GM23248 (cell line): ENCODE measurements at places on chromosomes 2 and 18. TPM values are rescaled to one million over a fixed set of nuclear protein-coding genes. Genes with fewer than 3 reads are reported as not detected.

Gene REV1
- 15.0 and 19.5 TPM in 2 replicates for total RNA-seq

- no peaks in the 10 kb centered on the region for H3K27me3 ChIP-seq
- H3K36me3 ChIP-seq, result no peaks in the 10 kb centered on the region
- H3K4me1 ChIP-seq, result peaks cover 19% of the 10 kb centered on the region
Observed at GRCh38 chr2:121707920-121708361, 28.7 kb downstream of the NIFK start.

GRCh38 chr2:206084870-206085741 is 868 bp downstream of the INO80D start:
- no peaks in the 10 kb centered on the region for H3K27me3 ChIP-seq
- peak overlapping the region; percentile 92 for H3K4me3 ChIP-seq
- H3K4me1 ChIP-seq, result 0 out of 2 replicates have a peak, but pooled peaks cover 19% of the 10 kb centered on the region
- no peaks in the 10 kb centered on the region for H3K36me3 ChIP-seq
- peak overlapping the region; percentile 96 for H3K27ac ChIP-seq
- DNase-seq, result peak; percentile 58

DNA sequence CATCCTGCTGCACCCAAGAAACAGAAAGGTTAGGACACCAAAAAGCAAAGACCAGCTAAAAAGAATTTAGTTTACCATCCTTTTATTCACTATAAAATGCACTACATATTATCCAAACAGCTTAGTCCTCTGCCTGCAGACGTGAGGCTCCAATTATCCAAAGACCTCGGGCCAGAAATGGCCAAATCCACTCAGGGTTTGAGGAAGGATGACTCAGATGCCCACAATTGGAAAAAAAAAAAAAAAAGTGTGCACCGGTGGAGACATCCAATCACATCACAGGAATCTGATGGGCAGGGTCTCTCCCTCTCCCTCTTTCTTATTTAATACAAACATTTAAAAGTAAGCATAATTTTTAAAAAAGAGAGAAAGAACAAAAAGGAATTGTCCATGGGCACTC is 65.7 kb downstream of the TRABD2A start:
- no peak overlapping the region for H3K27ac ChIP-seq
- H3K4me1 ChIP-seq, result no peaks in the 10 kb centered on the region
- no peaks in the 10 kb centered on the region for H3K27me3 ChIP-seq
- no peaks in the 10 kb centered on the region for H3K36me3 ChIP-seq
- DNase-seq, result peak; percentile 60

GRCh38 chr2:80420530-80421208 is 116.1 kb upstream of the LRRTM1 start:
- no peak for DNase-seq
- H3K4me3 ChIP-seq, result no peak overlapping the region
- no peaks in the 10 kb centered on the region for H3K27me3 ChIP-seq
- H3K36me3 ChIP-seq, result no peaks in the 10 kb centered on the region

Gene FAM237A
- not detected in 2 replicates for total RNA-seq

GRCh38 chr18:23330423-23330822 is 122.7 kb upstream of the RIOK3 start:
- H3K27ac ChIP-seq, result no peak overlapping the region
- H3K27me3 ChIP-seq, result no peaks in the 10 kb centered on the region
- H3K36me3 ChIP-seq, result no peaks in the 10 kb centered on the region
- no peak overlapping the region for H3K4me3 ChIP-seq
- no peak for DNase-seq
- no peaks in the 10 kb centered on the region for H3K4me1 ChIP-seq

DNA sequence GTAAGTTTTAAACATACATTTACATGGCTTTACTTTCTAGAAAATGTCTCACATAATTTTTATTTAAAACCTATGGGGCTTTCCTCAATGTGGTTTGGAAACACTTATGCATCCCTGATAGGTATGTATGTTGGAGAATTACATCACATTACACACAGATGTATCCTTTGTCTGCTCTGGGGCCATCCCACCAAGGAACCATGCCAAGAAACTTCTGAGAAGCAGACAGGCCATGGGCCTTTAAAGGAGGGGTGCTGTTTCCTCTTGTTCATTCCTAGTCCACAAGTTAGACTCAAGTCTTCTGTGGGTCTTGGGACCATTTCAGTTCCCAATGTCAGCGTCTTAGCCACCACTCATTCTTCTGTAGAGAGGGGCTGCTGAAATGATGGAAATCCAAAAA is 162.0 kb upstream of the SETBP1 start:
- peaks cover 21% of the 10 kb centered on the region for H3K4me1 ChIP-seq
- H3K27ac ChIP-seq, result no peak overlapping the region
- no peaks in the 10 kb centered on the region for H3K27me3 ChIP-seq
- DNase-seq, result no peak
- no peaks in the 10 kb centered on the region for H3K36me3 ChIP-seq
- no peak overlapping the region for H3K4me3 ChIP-seq

Gene OTX1
- total RNA-seq, result 0.25 TPM in 1 of 2 replicates, not detected in the other

DNA sequence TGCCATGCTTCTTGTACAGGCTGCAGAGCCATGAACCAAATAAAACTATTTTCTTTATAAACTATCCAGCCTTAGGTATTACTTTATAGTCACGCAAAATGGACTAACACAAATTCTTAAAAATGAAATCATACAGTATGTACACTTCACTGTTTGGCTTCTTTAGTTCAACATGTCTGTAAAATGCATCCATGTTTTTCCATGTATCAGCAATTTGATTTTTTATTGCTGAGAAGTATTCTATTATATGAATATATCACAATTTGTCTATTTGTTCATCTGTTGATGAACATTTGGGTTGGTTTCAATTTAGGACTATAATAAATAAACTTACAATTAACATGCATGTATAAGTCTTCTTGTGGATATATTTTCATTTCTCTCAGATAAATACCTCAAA is 182.1 kb downstream of the SCG2 start:
- no peaks in the 10 kb centered on the region for H3K27me3 ChIP-seq
- peaks cover 14% of the 10 kb centered on the region for H3K4me1 ChIP-seq
- H3K4me3 ChIP-seq, result no peak overlapping the region
- H3K27ac ChIP-seq, result no peak overlapping the region
- H3K36me3 ChIP-seq, result no peaks in the 10 kb centered on the region
- no peak for DNase-seq

Gene IL1RL1
- not detected in 2 replicates for total RNA-seq

Gene LYG1
- total RNA-seq, result not detected in 2 replicates

- no peaks in the 10 kb centered on the region for H3K36me3 ChIP-seq
- no peak overlapping the region for H3K27ac ChIP-seq
- peaks cover 7% of the 10 kb centered on the region for H3K4me1 ChIP-seq
Observed at GRCh38 chr2:216932113-216932862, 72.4 kb upstream of the TNP1 start.

DNA sequence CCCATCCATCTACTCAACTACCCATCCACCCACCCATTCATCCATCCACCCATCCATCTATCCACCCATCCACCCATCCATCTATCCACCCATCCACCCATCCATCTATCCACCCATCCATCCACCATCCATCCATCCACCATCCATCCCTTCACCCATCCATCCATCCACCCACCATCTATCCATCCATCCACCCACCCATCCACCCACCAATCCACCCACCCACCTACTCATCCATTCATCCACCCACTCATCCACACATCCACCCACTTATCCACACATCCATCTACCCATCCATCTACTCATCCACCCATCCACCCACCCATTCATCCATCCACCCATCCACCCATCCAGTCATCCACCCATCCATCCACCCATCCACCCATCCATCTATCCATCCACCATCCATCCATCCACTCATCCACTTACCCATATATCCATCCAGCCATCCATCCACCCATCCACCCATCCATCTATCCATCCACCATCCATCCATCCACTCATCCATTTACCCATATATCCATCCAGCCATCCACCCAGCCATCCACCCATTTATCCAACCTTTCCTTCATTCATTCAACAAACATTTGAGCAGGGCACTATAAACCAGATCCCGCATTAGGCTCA is 2.1 kb upstream of the NGEF start:
- no peaks in the 10 kb centered on the region for H3K36me3 ChIP-seq
- no peak overlapping the region for H3K4me3 ChIP-seq
- no peak for DNase-seq
- 0 out of 2 replicates have a peak, but pooled peaks cover 5% of the 10 kb centered on the region for H3K27me3 ChIP-seq

Gene SATB2
- 6.3 and 9.9 TPM in 2 replicates for total RNA-seq

GRCh38 chr2:161576421-161576820 is 47.8 kb upstream of the SLC4A10 start:
- H3K27ac ChIP-seq, result no peak overlapping the region
- H3K4me3 ChIP-seq, result no peak overlapping the region
- DNase-seq, result peak; percentile 23
- H3K36me3 ChIP-seq, result no peaks in the 10 kb centered on the region
- H3K4me1 ChIP-seq, result no peaks in the 10 kb centered on the region
- H3K27me3 ChIP-seq, result 0 out of 2 replicates have a peak, but pooled peaks cover 7% of the 10 kb centered on the region

DNA sequence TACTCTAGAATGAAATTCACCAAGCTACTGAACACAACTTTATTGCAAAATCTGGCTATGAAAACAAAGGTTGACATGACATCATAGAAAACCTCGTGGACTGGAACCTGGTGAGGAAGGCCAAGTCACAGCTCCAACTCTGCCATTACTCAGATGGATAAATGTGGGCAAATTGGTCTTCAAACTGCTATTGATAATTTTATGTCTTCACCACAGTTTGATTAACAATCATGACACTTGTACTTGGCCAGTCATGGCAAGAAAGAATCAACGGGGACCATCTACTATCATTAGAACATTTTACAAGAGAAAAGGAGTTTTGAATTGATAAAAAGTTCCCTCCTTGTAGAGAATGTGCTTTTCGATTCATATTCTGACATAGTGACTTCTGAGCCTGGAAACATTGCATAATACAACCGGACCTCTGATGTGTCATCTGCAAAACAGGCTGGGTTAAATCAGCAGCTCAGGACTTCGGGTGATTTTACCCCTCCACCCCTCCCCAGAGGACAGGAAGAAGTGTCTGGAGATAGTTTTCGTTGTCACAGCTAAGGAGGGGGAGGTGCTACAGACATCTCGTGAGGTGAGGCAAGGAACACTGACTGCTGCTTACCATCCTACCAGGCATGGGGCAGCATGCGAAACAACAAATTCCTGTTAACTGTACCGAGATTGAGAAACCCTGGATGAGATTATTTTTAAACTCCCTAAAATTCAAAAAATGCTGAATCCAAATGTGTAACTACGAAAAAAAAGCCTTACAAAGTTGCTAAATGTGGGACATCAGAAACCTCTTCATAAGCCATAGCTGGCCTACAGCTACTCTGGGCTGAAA is 8.4 kb downstream of the L3MBTL4 start:
- no peaks in the 10 kb centered on the region; the same call in 1 of the 2 replicates for H3K27me3 ChIP-seq
- no peak overlapping the region for H3K27ac ChIP-seq

Gene EFHD1
- total RNA-seq, result not detected in 2 replicates

Gene FAM228A
- total RNA-seq, result 2.1 TPM in 1 of 2 replicates, not detected in the other

Gene LIMS3
- 2.4 and 3.9 TPM in 2 replicates for total RNA-seq

GRCh38 chr18:63199743-63200241 is 119.8 kb downstream of the BCL2 start:
- H3K4me3 ChIP-seq, result no peak overlapping the region
- H3K36me3 ChIP-seq, result no peaks in the 10 kb centered on the region
- no peaks in the 10 kb centered on the region for H3K4me1 ChIP-seq
- no peak for DNase-seq

DNA sequence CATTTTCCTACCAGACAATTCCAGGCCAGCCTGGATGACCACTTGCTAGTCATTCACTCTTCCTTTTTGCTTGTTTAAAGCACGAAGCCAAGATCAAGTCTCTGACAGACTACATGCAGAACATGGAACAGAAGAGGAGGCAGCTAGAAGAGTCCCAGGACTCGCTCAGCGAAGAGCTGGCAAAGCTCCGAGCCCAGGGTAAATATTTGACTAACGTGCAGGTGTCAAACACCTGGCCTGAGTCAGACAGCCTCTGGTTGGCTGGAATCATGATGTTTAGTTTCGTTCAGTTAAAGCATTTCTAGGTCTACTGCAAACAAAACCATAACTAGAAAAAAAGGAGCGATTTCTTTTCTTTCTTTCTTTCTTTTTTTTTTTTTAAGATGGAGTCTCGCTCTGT is 44.2 kb upstream of the LYPD6B start:
- H3K27me3 ChIP-seq, result no peaks in the 10 kb centered on the region; the same call in 1 of the 2 replicates
- H3K27ac ChIP-seq, result no peak overlapping the region
- H3K4me3 ChIP-seq, result no peak overlapping the region
- no peaks in the 10 kb centered on the region for H3K36me3 ChIP-seq
- H3K4me1 ChIP-seq, result no peaks in the 10 kb centered on the region; the same call in 1 of the 2 replicates

Gene LYG2
- total RNA-seq, result not detected in 2 replicates

DNA sequence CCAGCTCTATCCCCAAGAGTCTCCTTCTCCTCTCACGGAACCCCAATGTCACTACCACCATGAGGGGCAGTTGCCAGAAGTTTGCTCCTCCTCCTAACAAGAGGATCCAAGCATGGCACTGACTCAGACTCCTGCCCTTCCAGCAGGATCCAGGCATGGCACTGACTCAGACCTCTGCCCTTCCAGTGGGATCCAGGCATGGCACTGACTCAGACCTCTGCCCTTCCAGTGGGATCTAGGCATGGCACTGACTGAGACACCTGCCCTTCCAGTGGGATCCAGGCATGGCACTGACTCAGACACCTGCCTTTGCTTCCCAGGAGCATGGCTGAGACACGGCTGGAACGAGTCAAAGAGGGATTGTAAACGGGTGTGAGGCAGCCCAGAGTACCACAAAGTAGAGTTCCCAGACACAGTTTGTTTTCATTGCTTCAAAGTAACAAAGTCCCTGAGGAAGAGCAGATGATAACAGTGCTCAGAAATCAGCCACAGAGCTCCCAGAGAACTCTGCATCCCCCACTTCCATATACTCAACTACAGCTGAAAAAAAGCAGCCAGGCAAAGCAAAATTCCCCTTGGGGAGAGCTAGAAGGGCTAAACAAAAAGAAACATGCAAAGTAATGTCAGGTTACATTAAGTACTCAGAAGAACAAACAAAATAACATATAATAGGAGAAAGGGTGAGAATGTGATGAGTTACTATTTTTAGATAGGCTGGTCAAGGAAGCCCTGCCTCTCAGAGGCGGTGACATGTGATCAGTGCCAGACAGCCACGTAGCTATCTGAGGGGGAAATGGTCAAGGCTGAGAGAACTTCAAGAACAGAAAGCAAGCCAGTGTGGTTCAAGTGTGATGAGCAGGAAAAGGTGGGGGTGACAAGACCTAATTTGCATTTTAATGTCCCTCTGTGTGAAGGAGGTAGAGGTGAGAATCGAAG is 3.0 kb downstream of the BUB1 start:
- no peak overlapping the region for H3K27ac ChIP-seq
- H3K36me3 ChIP-seq, result no peaks in the 10 kb centered on the region
- peaks cover 26% of the 10 kb centered on the region for H3K4me1 ChIP-seq
- DNase-seq, result peak; percentile 54
- H3K4me3 ChIP-seq, result no peak overlapping the region

DNA sequence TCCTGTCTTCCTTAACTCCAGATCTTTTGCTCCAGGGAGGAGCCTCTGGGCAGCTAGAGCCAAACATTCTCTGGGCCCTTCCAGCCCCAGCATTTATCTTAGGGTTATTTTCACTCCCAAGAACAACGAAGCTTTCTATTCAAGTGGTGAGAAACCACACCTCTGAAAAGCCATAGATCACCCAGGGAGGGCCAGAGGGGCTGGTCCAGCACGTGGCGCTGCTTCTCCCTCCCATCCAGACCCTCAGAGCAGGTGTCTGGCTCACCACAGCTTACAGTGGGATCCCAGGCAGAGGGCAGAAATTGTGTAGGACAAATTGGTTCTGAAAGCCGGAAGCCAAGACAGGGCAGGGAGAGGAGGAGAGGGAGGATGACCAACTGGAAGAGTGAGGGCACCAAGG is 74.0 kb upstream of the PKDCC start:
- no peaks in the 10 kb centered on the region for H3K4me1 ChIP-seq
- DNase-seq, result no peak
- H3K27ac ChIP-seq, result no peak overlapping the region
- no peaks in the 10 kb centered on the region for H3K27me3 ChIP-seq
- no peaks in the 10 kb centered on the region for H3K36me3 ChIP-seq
